ENCODE measurements at places on chromosomes 4 and X.
A peak's percentile ranks its signal among the peaks of the same experiment; 100 is the strongest.

DNA sequence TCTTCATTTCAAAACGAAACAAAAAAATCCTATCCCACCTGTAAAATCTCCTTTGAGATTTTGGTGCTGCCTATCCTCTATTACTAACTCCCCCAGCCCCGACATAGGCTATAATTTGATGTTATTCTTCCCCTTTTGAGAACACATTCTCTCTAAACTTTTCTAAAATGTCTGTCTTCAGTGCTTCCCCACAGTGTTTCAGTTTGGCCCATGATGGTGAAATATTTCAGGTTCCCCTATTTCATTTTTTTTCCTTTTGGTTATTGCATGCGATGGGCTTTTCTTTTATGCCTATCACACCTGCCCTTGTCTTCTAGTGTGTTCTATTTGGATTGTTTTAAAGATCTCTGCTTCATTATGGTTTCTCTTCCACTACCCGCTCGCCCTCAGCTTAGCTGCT, 14.7 kb downstream of the BCORL1 start:
- DNase-seq: no peak

DNA sequence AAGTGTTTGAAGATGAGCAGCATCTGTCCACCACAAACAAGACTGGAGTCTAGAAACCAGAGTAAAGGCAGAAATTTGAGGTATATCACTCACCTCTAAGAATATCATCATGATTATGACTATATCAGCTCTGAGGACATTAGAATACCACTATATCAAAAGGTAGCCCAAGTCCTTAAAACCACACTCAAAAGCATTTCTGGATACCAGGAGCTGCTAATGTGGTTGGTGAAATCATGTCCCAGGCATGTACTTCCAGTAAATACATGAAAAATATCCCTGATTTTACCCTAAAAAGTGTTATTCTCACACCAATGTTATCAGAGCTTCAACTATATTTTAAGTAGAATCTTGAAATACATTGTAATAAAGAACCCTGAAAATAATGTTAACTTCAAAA, 136.3 kb upstream of the SMAD1 start:
- no peak for DNase-seq

DNA sequence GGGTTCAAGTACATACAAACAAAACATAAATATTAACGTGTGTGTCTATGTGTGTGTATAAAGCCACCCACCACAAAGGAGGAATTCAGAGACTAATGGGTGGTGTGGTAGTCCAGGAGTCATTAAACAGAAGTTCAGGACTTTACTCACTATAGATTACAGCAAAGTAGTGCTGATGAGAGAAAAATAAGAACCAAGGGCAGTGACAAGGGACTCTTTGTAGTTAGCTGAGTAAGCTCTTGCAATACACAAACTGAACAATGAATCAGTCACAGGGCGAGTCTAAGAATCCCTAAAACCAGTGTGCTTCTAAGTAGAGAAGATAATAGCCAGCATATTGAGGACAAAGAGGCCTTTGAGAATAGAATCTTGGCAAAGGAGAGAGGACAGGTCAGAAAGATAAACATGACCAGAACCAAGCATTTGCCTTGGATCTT, 232.4 kb downstream of the PPP3CA start:
- DNase-seq: peak; percentile 25

DNA sequence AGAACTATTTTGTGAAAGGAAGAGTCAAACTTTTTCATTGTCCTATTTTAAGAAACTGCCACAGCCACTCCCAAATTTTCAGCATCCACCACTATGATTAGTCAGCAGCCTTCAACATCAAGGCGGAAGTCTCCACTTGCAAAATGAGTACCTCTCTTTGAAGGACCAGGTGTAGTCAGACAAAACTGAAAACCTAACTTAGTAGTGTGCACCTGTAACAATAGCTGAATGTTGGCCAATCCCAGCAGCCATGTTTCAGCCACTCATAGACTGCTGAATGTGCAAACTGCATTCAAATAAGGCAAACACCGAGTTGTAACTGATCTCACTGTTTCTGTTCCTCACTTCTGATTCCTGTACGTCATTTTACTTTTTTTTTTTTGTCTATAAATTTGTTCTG, 341.1 kb downstream of the IL15 start:
- no peak for DNase-seq
